H9 (cell line): ENCODE measurements at places on chromosomes 4 and X. TPM values are rescaled to one million over a fixed set of nuclear protein-coding genes. Genes with fewer than 3 reads are reported as not detected.

TCEAL6 gene
- not detected in 2 replicates for total RNA-seq

- DNase-seq: peak; percentile 96
Measured at GRCh38 chrX:115560978-115561604, at the start of gene PLS3. Gene PLS3, plus strand, starts transcription at chrX:115561174. Its CDS starts 49,077 bp downstream, at chrX:115610251.

GUCY1B1 gene
- 0.50 and 0.59 TPM in 2 replicates for total RNA-seq

PCSK1N gene
- total RNA-seq: 3.9 and 4.0 TPM in 2 replicates

- DNase-seq: no peak
Measured at GRCh38 chr4:2866891-2867290, 23.2 kb downstream of the ADD1 start.

PFKFB1 gene
- total RNA-seq: 0.31 and 0.55 TPM in 2 replicates

DNA sequence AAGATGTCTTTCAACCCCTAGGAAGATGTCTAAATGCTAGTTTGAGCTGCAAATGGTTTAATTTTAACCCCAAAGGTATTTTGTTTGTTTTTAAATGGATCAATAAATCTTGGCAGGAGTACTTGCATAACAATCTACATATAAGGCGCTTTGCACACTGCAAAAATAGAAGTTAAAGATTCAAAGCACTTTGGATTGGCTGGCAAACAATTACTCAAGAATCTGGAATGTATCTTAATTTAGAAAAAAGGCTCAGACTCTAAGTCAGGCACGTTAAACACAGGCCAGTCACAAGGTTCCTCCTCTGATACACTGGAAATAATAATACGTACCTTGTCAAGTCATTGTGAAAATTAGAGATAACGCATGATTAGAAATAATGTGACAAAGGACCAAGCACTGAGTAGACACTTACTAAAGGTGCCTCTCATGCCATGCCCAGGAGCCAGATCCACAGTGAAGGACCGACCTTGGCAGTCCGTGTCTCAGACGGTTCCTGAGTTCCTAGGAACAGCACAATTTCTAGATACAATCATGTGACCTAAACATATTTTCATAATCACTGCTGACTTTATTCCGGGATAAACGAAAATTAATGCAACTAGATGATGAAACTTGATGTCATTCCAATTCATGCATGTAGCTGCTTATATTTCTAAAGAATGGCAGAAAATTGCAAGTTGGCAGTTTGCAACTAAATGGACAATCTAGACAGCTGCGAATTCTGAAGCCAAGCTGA lies 49.6 kb downstream of the PROM1 start:
- no peak for DNase-seq

DNA sequence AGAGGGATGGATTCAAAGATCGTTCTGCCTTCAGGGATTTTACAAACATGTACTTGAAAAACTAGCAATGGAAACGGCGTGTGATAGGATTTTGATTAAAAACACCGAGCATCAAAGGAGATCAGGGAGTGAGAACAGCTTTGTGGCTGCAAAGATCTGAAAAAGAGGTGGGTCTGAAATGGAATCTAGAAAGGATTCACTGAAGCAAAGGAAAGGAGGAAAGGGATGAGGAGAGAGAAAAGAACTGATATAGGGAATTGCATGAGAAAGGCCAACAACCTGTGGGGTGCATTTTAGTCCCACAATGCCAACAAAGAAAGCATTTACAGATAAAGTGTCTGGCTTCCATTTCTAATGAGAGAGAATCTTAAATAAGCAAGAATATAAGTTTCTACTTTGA lies 23.1 kb downstream of the ADH4 start:
- no peak for DNase-seq
